Ovary (tissue), 10 donors: ENCODE measurements at places on chromosomes 12 and 14. TPM values are rescaled to one million over a fixed set of nuclear protein-coding genes. Genes with fewer than 3 reads are reported as not detected.

GRCh38 chr12:51953089-51953488 is 1.6 kb downstream of the ACVR1B start:
- peaks cover 7% of the 10 kb centered on the region for H3K4me1 ChIP-seq
- H3K4me3 ChIP-seq: peak overlapping the region; percentile 98
- H3K27me3 ChIP-seq: no peaks in the 10 kb centered on the region
- no peak overlapping the region for H3K27ac ChIP-seq

GRCh38 chr14:96098309-96098998 is 59.3 kb downstream of the C14orf132 start:
- no peak for DNase-seq
- no peaks in the 10 kb centered on the region for H3K36me3 ChIP-seq
- no peak overlapping the region for H3K4me3 ChIP-seq

SVOP gene
- not detected for total RNA-seq

OTX2 gene
- not detected for total RNA-seq

DNA sequence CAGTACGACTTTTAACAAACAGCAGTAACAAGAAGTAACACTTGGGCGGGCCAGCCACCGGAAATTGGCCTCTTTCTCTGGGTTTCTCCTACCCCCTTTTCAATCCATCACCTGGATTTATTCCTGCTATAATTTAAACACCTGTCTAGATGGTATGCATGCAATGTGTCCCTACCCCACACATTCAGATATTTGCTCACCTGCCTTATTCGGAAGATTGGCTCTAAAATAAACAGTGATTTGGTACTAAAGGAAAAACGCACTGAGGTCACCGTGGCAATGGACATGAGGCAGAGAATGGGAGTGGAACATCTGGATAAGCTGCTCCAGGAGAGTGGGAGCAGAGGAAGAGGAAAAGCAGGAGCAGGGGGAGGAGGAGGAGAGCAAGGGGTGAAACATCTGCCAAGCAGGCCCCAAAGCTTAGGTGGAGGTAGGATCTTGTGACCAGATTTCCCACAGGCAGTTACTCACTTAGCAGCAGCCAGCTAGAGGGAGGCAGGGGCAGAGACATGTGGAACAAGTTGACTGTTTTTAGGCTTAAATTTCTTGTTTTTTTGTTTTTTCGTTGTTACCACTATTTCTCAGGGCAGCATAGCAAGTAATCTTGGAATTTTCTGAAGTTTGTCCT is 150.9 kb downstream of the TTLL5 start:
- H3K36me3 ChIP-seq: no peaks in the 10 kb centered on the region
- no peaks in the 10 kb centered on the region for H3K27me3 ChIP-seq
- H3K27ac ChIP-seq: no peak overlapping the region
- no peaks in the 10 kb centered on the region for H3K4me1 ChIP-seq
- no peak for DNase-seq
- H3K4me3 ChIP-seq: no peak overlapping the region

- H3K36me3 ChIP-seq: no peaks in the 10 kb centered on the region
- DNase-seq: peak; percentile 57
- peak overlapping the region; percentile 47 for H3K27ac ChIP-seq
- H3K27me3 ChIP-seq: no peaks in the 10 kb centered on the region
- peak overlapping the region; percentile 28 for H3K4me3 ChIP-seq
These were observed 32.6 kb downstream of the PAPLN start for GRCh38 chr14:73269729-73270531.

EMP1 gene
- total RNA-seq: 82.0 TPM

- no peak overlapping the region for H3K27ac ChIP-seq
- no peak overlapping the region for H3K4me3 ChIP-seq
- no peaks in the 10 kb centered on the region for H3K36me3 ChIP-seq
- H3K4me1 ChIP-seq: no peaks in the 10 kb centered on the region
- DNase-seq: no peak
- H3K27me3 ChIP-seq: no peaks in the 10 kb centered on the region
These were observed 248.3 kb upstream of the LRIG3 start for GRCh38 chr12:59168647-59169046.

BBS10 gene
- total RNA-seq: 14.8 TPM

MMP19 gene
- total RNA-seq: 3.6 TPM

- H3K36me3 ChIP-seq: no peaks in the 10 kb centered on the region
- no peak for DNase-seq
- peak overlapping the region; percentile 86 for H3K27ac ChIP-seq
- H3K27me3 ChIP-seq: no peaks in the 10 kb centered on the region
- H3K4me1 ChIP-seq: peaks cover 9% of the 10 kb centered on the region
These were observed 536 bp downstream of the TM7SF3 start for GRCh38 chr12:27013611-27014084.

- H3K4me3 ChIP-seq: no peak overlapping the region
- no peaks in the 10 kb centered on the region for H3K36me3 ChIP-seq
- no peaks in the 10 kb centered on the region for H3K27me3 ChIP-seq
- DNase-seq: no peak
- no peak overlapping the region for H3K27ac ChIP-seq
- H3K4me1 ChIP-seq: peaks cover 4% of the 10 kb centered on the region
These were observed 7.7 kb downstream of the ACVR1B start for GRCh38 chr12:51959211-51959610.

OR11H7 gene
- total RNA-seq: not detected

DNA sequence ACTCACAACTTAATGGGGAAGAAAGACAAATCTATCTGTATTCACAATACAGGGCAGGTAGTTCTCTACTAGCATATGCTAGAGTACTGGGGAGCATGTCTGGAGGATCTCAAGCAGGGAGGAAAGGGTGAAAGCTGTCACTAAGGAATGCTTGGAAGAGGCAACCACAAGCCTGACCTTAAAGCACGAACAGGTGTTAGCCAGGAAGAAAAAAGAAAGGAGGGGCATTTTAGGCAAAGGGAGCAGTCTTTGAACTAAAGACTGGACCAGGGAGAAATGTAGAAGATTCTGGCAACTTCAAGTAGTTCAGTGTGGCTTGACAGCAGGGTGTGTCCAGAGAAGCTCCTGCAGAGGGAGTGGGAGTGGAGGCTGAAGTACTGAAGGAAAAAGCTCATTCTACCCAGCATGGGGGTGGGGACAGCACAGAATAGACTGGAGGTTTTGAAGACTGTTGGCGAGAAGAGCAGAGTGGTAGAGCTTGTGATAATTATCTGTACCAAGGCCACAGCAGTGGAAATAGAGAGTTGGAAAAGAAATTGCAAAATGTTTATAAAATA is 50.9 kb downstream of the AP5M1 start:
- no peak for DNase-seq
- H3K27me3 ChIP-seq: no peaks in the 10 kb centered on the region
- no peak overlapping the region for H3K27ac ChIP-seq
- H3K36me3 ChIP-seq: no peaks in the 10 kb centered on the region
- H3K4me3 ChIP-seq: no peak overlapping the region

CPNE8 gene
- total RNA-seq: 9.5 TPM

AACS gene
- 15.0 TPM for total RNA-seq

DNA sequence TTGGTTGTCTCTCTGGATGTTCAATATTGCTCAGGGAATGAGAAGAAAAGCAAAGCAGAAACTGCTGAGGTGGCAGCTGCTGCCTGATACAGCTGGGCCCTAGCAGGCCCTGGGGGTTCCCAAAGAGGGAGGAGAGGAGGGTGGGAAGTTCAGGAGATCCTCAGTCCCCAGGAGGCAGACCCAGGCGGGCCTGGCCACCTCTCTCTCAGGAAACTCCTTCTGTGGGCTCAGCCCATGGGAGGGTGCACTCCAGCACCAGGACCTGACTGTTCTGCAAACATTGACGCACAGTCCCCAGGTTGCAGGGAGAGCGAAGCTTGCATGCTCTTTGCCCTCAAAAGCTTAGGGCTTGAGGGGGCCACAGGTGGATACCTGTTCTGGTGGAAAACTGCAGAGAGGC is 29.6 kb downstream of the IRF2BPL start:
- no peak for DNase-seq
- no peaks in the 10 kb centered on the region for H3K4me1 ChIP-seq
- H3K27me3 ChIP-seq: no peaks in the 10 kb centered on the region

- H3K27me3 ChIP-seq: no peaks in the 10 kb centered on the region
- no peak for DNase-seq
These were observed 21.8 kb upstream of the SPATA7 start for GRCh38 chr14:88363644-88364043.

DNA sequence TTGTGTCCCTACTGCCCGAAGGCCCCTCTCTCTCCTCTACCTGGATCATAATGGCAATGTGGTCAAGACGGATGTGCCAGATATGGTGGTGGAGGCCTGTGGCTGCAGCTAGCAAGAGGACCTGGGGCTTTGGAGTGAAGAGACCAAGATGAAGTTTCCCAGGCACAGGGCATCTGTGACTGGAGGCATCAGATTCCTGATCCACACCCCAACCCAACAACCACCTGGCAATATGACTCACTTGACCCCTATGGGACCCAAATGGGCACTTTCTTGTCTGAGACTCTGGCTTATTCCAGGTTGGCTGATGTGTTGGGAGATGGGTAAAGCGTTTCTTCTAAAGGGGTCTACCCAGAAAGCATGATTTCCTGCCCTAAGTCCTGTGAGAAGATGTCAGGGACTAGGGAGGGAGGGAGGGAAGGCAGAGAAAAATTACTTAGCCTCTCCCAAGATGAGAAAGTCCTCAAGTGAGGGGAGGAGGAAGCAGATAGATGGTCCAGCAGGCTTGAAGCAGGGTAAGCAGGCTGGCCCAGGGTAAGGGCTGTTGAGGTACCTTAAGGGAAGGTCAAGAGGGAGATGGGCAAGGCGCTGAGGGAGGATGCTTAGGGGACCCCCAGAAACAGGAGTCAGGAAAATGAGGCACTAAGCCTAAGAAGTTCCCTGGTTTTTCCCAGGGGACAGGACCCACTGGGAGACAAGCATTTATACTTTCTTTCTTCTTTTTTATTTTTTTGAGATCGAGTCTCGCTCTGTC is 1.8 kb downstream of the INHBE start:
- no peak overlapping the region for H3K27ac ChIP-seq
- no peaks in the 10 kb centered on the region for H3K36me3 ChIP-seq
- DNase-seq: no peak
